Mesothelial cell of epicardium (in vitro differentiated cells): ENCODE measurements at places on chromosomes 5 and 9.
A peak's percentile ranks its signal among the peaks of the same experiment; 100 is the strongest.

GRCh38 chr9:90847971-90848370 is 46.4 kb downstream of the SYK start:
- H3K27me3 ChIP-seq = no peaks in the 10 kb centered on the region
- H3K4me1 ChIP-seq = peaks cover 4% of the 10 kb centered on the region
- no peak for DNase-seq
- H3K27ac ChIP-seq = no peak overlapping the region
- no peak overlapping the region for H3K4me3 ChIP-seq

- peaks cover 40% of the 10 kb centered on the region for H3K4me1 ChIP-seq
- peak within 1 kb of the TSS; percentile 98 for H3K27ac ChIP-seq
- no peaks in the 10 kb centered on the region for H3K27me3 ChIP-seq
- H3K4me3 ChIP-seq = peak within 1 kb of the TSS; percentile 91
- H3K36me3 ChIP-seq = peaks cover 3% of the 10 kb centered on the region
These were observed at the start of gene SPARC for GRCh38 chr5:151686674-151687407. Gene SPARC (minus strand): TSS chr5:151686915. CDS start chr5:151676188, 10,727 bp downstream.

- H3K27ac ChIP-seq = no peak overlapping the region
- DNase-seq = no peak
- H3K27me3 ChIP-seq = peaks cover 71% of the 10 kb centered on the region
- H3K4me1 ChIP-seq = no peaks in the 10 kb centered on the region
These were observed 105.6 kb downstream of the TENT4A start for GRCh38 chr5:6818594-6819511.

DNA sequence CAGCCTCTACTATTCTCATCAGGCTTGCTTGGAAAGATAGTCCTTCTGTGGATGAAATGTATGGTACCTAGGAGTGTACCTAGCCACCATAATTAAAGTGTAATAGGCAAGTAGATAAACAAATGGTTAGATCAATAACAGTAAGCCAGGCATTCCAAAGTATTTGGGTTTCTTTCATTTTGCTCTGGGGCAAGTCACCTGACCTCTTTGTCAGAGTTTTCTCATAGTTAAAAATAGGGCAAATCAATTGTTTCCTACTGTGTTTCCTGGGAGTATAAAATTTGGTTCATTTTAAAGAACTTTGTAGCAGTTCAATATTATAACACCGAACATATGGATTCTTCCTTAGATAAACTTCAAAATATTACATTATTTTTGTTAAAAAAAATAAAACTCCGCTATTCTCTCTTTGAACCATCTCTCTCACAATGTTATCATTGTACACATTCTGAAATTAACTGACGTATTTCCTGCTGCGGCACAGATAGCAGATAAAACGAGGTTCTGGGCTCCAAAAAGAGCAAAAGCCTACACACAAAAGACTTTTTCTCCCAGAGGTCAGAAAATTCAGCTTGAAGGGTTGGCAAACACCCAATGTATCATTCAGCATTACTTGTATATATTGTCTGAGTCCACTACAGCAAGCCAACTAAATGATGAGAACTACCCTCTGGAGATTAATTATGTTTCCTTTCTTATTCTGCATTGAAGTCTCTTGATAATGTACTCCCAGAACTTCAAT is 267.9 kb downstream of the COX7C start:
- peaks cover 2% of the 10 kb centered on the region for H3K27me3 ChIP-seq
- H3K4me3 ChIP-seq = no peak overlapping the region
- H3K36me3 ChIP-seq = no peaks in the 10 kb centered on the region
- H3K27ac ChIP-seq = no peak overlapping the region
- DNase-seq = no peak

- H3K4me1 ChIP-seq = no peaks in the 10 kb centered on the region
- no peak overlapping the region for H3K27ac ChIP-seq
These were observed 470.0 kb downstream of the EBF1 start for GRCh38 chr5:158629591-158630312.

DNA sequence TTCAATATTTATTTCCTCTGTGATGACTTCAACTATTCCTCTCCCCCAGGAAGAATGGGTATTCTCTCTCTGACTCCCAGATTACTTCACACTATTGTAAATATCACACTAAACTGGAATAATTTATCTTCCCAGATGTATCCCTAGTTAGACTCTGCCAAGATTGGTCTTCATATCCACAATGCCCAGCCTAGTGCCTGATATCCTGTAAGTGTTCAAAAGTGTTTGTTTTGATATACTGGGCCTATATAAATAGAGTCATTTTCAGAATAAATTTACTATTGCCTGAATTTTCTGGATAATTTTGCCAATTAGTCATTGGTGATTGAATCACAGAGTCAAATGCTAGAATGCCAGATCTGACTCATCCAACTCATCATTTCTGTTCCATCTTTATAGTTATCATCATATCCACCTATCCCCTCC is 143.7 kb upstream of the TNC start:
- no peaks in the 10 kb centered on the region for H3K27me3 ChIP-seq
- H3K4me1 ChIP-seq = peaks cover 32% of the 10 kb centered on the region
- no peak overlapping the region for H3K27ac ChIP-seq
- no peak for DNase-seq

GRCh38 chr9:922171-922570 is 54.3 kb upstream of the DMRT3 start:
- no peak overlapping the region for H3K27ac ChIP-seq
- peaks cover 10% of the 10 kb centered on the region for H3K27me3 ChIP-seq
- H3K4me1 ChIP-seq = peaks cover 13% of the 10 kb centered on the region
- H3K36me3 ChIP-seq = no peaks in the 10 kb centered on the region

GRCh38 chr5:74141053-74141452 is 499.5 kb downstream of the ENC1 start:
- no peaks in the 10 kb centered on the region for H3K27me3 ChIP-seq
- no peak overlapping the region for H3K27ac ChIP-seq
- no peak for DNase-seq
- H3K4me3 ChIP-seq = no peak overlapping the region
- H3K36me3 ChIP-seq = no peaks in the 10 kb centered on the region

DNA sequence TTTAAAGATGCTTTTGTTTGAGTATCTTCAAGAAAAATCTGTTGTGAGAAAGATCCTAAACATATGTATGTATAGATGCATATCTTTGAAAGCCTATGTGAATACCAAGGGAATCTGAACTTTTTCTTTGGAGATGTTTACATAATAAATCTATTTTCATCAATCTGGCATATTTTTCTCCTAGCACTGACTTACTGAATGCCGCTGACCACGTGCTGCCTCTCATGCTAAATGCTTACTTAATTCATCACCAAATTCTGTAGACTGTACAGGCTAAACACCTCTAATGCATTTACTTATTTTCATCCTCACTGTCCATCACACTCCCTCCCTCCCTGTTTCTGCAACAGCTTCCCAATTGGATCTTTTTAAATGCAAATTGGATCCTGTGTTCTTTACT is 566.2 kb upstream of the WWC1 start:
- no peaks in the 10 kb centered on the region for H3K27me3 ChIP-seq
- no peak for DNase-seq
- H3K27ac ChIP-seq = no peak overlapping the region
- H3K4me1 ChIP-seq = peaks cover 27% of the 10 kb centered on the region
- H3K36me3 ChIP-seq = no peaks in the 10 kb centered on the region
